Activated gamma-delta T cell (primary cell): ENCODE measurements at places on chromosomes 2 and 18.

DNA sequence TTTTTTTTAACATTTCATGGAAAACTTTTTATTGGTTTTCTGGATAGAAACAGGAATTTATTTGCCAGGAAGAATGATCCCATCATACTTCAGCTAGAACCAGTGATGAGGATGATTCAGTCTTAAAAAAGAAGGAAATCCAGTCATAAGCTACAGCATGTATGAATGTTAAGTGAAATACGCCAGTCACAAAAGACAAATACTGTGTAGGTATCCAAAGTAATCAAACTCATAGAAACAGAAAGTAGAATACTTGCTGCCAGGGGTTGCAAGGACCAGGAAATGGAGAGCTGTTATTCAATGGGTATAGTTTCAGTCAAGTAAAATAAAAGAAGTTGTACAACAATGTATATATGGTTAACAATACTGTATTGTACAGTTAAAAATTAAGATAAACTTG, 21.3 kb downstream of the PSME4 start:
- no peak for DNase-seq

- DNase-seq, result no peak
Observed at GRCh38 chr2:240960971-240961876, 37.2 kb upstream of the SNED1 start.

GRCh38 chr18:43247944-43248343, 29.3 kb downstream of the SYT4 start:
- no peak for DNase-seq

- DNase-seq, result no peak
Observed at GRCh38 chr2:239937866-239938640, 87.1 kb downstream of the NDUFA10 start.

DNA sequence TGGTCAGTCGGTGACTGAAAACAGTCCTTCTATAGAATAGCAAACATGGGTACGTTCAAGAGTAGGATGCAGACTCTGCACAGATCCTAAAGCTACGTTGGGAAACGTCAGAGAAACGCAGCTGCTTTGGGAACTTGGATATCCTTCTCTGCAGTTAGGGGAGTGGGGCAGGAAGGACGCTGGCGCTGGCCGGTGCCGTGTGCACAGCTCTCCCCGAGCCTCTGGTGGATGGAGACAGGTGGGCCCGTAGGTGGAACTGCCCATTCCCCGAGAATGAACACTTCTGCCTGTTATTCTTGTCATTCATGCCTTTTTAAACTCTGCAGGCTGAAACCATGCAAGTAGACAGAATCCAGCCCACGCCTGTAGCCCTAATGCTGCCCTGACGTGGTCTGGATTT, 91.7 kb upstream of the MBOAT2 start:
- DNase-seq, result no peak
